ENCODE measurements at places on chromosomes 6 and 20.

DNA sequence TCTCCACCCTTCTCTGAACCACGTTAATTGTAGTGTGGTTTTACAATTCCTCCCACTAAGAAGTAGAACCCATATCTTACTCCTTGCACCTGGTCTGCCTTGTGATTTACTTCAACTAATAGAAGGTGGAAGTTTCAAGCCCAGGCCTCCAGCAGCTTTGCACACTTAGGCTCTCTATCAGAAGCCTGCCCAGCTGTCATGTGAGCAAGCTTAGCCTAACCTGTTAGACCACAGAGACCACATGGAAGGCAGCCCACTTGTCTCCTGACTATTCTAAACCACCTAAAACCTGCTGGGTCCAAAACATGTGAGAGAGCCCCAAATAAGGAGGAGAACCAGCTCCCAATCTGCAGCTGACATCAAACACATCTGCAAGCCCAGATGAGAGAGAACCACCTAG lies 127.6 kb upstream of the BTBD3 start:
- no peak for DNase-seq

DNA sequence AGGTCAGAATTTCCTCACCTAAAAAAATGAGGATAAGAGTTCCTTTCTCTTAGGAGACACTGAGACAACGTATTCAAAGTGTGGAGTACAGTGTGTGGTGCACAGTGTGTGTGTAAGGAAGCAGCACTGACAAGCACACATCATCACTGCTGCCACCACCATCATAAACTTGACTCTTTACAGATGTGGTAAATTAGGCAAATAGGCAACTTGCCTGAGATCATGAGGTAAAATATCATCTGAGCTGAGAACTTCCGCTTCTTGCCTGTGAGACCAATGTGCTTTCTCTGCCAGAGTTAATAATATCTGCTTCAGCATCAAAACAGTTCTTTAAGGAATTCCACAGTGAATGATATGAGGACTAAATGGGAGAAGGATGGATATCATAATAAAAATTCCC lies 52.7 kb downstream of the LYRM4 start:
- no peak for DNase-seq

DNA sequence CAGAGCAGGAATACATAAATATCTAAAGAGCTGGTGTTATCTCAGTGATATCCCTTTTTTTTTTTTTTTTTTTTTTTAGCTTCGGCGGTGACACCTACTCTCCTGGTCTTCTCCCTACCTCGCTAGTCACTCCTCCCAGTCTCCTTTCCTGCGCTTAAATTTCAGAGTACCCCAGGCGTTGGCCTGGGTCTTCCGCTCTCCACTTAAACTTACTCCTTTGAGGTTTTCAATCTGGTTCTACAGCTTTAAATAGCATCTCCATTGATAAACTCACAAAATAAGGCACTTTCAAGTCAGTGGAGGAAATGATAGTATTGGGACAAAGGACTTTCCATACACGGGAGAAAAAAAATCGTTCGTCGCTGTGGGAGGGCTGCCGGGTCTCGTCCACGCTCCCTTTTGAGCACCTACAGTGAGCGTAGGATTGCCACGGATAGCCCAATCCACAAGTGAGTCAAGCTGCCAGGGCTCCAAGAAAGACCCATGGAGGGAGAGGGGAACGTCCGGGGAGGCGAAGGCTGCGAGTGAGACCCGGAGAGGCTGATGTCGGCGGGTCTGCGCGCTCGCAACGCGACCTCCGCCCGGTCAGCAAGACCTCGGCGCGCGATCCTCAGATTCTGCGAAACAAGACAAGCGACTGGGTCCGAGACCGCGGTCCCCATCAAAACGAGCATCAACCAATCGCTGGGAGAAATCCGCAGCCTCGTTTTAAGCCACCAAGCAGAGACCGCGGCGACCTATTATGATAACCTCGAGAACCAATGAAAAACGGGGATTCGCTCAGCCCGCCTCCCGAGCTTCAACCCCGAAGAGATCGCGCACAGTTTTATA lies 672 bp upstream of the SRSF6 start:
- peak; percentile 94 for DNase-seq

DNA sequence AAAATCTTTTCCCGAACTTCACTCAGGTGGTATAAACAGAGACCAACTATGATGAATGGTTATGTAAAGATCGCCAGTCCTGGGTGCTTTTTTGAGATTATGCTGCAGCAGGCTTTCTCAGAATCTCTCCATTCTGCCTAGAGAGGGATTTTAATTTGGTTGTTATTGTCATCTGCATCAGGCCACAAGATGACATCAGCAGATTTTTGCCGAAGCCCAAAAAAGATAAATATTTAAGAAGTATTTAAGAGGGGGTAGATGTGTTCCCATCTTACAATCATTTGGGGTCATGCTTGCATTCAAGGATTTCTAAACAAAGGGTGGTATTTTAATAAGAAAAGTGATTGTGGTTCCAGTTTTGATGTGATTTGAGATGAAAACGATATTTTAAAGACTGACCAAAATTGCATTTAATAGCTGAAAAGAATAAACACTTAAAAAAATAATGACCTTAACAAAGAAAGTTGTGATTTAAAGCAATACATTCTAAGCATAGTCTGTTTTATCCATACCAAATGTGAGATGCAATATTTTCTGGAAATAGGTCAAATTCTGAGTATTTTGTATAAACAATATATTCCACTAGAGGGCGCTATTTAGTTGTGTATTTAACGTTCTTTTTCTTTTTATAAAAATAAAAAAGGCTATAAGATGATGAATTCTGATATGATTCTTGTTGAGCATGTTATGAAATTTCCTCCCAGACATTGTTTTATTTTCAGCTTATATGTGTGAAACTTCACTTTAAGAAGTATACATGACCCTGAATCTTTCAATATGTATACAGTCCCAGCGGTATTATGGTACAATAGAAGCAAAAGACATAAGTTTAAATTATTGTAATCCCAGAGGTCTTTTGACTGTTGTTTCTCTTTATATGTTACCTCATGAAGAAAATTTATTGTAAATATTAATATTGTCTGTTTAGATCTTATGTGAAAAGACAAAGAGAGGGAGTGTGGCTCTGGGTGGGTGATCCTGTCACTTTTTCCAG lies 51.0 kb upstream of the ZFP64 start:
- DNase-seq = no peak

DNA sequence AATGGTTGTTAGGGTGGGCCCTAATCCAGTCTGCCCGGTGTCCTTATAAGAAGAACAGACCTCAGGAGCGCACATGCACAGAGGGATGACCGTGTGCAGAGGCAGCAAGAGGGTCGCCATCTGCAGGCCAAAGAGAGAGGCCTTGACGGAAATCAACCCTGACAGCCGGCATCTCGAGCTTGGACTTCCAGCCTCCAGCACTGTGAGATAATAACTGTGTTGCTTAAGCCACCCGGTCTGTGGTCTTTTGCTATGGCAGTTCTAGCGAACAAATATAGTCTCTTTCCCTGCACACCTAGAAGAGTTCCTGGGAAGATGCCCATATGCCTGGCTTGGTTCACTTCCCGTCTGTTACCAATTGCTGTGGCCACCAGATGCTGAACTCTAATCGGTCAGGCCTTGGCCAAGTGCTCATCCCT lies 35.3 kb upstream of the PTGIS start:
- DNase-seq = no peak
